ENCODE measurements at places on chromosomes 7 and 10.
A peak's percentile ranks its signal among the peaks of the same experiment; 100 is the strongest.

DNA sequence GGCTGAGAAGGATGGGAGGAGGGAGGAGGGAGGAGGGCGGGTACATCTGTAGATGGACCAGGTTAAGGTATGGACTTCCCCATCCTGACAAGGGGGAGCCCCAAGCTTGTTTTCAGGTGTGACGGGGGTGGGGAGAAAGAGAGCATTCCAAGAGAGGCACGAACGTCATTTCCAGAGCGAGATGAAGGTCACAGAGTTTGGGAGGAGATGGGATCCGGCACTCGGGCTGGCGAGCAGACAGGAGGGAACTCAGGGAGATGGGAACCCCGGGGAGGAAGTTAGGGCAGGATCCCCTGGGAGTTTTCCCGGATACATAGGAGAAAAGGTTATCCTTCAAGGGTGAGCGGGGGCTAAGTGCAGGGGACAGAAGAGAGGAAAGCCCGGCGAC lies 118.8 kb downstream of the CUX1 start:
- no peak for DNase-seq

DNA sequence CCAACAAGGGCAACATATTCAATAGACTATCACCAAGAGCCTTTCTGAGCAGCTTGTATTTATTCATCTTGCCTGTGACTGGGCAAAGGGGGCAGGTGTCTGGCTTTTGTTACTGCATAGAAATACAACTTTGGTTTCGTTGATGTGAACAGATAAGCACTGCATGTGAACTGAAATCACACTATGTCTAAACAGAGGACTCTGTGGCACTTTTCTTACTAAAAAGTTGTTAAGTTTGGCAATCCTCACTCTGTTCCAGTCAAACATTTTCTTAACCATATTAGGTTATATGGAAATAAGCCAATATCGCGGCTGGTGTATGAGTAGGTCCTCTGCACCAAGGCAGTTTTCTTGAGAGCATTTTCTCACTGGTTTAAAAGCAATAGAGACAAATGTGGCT lies 48.5 kb downstream of the CALD1 start:
- DNase-seq: peak; percentile 54

GRCh38 chr10:101956117-101956516 lies 99.9 kb downstream of the ARMH3 start:
- DNase-seq: no peak

DNA sequence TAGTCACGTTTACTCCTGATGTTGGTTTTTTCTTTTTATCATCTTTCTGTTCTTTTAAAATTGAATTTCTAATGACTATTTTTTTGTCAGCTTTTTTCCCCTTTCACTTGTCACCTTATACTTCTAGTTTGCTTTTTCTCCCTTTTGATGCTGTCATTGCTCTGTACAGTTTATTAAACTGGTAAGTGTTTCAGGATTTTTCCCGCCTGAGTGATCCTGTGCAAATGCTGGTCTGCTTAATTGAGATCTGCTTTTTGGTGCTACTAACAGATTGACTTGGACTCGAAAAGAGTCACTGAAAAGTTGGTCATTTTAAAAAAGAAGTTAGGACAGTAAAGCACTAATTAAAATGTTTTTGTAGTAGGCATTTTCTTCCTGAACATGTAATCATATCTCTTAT lies 95.2 kb downstream of the PHTF2 start:
- no peak for DNase-seq

DNA sequence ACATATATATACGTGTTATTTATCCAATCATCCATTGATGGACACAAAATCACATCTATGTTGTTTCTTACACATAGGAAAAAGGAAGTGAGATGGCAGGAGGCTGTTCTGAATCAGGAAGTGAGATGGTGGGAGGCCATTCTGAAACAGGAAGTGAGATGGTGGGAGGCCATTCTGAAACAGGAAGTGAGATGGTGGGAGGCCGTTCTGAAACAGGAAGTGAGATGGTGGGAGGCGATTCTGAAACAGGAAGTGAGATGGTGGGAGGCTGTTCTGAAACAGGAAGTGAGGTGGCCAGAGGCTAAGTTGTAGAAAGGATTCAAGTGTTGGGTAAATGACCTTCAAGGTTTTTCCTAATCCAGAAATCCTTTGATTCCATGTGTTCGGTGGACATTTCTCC lies 921.5 kb downstream of the TYW1 start:
- DNase-seq: peak; percentile 20

DNA sequence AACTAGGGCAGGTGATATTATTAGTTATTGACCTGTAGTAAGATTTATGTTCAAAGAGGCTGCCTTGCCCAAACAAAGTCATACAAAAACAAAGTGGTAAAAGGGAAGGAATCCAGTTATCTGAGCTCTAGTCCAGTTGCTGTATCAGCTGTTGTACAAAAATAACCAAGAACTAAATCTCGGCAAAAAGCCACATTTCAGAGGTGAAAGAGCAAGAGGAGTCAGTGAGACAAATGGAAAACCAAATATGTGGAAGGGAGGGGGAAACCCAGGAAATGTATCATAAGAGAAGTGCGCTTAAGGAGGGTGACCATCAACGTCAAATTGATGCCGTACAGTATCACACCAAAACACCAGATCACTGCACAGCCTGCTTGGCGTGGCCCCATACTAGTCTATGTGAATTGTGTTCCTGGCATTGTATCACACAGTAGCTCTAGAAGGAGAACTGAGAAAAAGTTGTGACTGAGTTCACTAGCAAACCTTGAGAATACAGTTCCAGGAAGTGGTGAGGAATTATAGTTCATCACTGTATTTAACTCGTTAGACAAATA lies 6.4 kb downstream of the AGBL3 start:
- peak; percentile 38 for DNase-seq

GRCh38 chr10:61897671-61898434 lies 3.6 kb upstream of the ARID5B start:
- peak; percentile 55 for DNase-seq

- no peak for DNase-seq
Measured at GRCh38 chr10:48801001-48801421, 116.3 kb downstream of the WDFY4 start.

- no peak for DNase-seq
Measured at GRCh38 chr10:102327002-102327401, 68.5 kb upstream of the NFKB2 start.

GRCh38 chr7:127290116-127290655 lies 37.4 kb upstream of the GRM8 start:
- no peak for DNase-seq

DNA sequence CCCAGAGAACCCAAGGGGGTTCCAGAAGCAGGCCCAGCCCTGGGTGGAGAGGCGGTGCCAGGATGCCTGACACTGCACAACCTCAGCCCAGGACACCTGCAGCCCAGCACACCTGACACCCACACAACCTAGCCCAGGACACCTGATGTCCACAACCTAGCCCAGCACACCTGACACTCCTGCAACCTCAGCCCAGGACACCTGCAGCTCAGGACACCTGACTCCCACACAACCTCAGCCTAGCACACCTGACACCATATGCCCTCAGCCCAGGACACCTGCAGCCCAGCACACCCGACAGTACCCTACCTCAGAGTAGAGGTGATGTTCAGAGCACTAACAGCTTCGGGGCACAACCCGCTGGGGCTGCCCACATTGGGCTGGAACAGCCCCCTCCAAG lies 87.3 kb downstream of the PAXIP1 start:
- DNase-seq: no peak

GRCh38 chr7:70565721-70566370 lies 566.1 kb upstream of the GALNT17 start:
- DNase-seq: no peak

GRCh38 chr7:142391191-142391992 lies 133.5 kb upstream of the PRSS58 start:
- DNase-seq: no peak

GRCh38 chr10:106347547-106347946 lies 817.0 kb downstream of the SORCS1 start:
- DNase-seq: no peak

- no peak for DNase-seq
Measured at GRCh38 chr7:85004402-85004801, 182.5 kb downstream of the SEMA3D start.

- no peak for DNase-seq
Measured at GRCh38 chr7:26295586-26295985, 3.9 kb downstream of the SNX10 start.

DNA sequence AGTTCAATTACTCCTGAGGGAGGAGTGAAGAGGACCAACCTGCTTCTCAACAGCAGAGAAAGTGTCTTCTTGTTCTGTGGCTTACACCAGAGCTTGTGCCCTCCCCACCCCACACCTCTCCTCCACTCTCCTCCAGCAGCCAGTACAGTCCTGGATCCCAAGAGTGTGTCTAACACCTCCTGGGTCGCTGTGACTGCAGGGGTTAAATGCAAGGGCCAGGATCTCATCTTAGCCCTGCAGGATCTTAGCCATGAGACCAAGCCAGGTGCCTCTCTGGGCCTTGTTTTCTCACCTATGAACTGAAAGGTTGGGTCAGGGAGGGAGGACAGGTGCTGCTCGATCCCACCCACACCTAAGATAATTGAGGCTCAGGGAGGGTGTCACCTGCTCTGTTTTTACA lies 34.5 kb upstream of the MSRB2 start:
- no peak for DNase-seq

DNA sequence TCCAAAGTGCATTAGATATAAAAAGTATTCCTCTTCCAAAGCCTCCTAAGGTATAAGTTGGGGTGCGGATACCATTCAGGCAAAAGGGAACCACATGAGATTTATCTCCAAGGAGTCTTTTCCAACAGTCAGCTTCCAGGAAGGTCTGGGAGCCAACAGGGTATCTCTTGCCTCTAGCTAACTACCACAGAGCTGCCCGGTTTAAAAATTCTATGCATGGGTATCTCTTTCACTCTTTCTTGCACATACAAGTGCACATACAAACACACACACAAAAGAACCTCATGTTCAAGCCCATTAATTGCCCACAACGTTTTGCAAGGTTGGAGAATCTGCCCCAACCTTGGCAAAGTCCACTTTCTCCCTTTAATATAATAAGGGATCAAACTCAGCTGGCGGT lies 80.7 kb downstream of the CDK6 start:
- DNase-seq: no peak

GRCh38 chr10:84424731-84425167 lies 96.4 kb downstream of the CCSER2 start:
- peak; percentile 91 for DNase-seq

GRCh38 chr7:151736403-151736909 lies 140.5 kb downstream of the PRKAG2 start:
- peak; percentile 88 for DNase-seq

- peak; percentile 25 for DNase-seq
Measured at GRCh38 chr7:106957766-106958165, 86.7 kb upstream of the PRKAR2B start.

GRCh38 chr7:76047305-76047810 lies 442 bp downstream of the STYXL1 start:
- peak; percentile 37 for DNase-seq

GRCh38 chr10:86664341-86665217 lies 3.7 kb upstream of the LDB3 start:
- no peak for DNase-seq

GRCh38 chr7:77791336-77791735 lies 6.9 kb downstream of the TMEM60 start:
- peak; percentile 9 for DNase-seq

DNA sequence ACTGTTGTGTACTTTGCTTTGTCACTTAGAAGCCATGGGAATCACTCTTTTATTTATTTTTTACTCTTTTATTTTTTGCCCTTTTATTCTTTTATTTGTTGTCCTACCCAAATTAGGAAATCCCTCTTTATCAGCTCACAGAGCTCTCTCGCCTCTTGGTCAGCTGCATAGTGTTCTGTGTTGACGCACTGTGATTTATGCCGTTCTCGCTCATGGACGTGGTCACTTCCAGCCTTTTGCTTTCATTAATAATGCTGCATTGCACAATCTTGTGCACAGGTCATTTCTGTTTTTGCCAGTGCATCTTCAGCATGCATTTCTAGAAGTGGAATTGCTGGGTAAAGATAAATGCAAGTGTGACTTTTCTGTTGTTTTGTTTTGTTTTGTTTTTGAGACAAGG lies 42.3 kb downstream of the FBH1 start:
- DNase-seq: no peak

DNA sequence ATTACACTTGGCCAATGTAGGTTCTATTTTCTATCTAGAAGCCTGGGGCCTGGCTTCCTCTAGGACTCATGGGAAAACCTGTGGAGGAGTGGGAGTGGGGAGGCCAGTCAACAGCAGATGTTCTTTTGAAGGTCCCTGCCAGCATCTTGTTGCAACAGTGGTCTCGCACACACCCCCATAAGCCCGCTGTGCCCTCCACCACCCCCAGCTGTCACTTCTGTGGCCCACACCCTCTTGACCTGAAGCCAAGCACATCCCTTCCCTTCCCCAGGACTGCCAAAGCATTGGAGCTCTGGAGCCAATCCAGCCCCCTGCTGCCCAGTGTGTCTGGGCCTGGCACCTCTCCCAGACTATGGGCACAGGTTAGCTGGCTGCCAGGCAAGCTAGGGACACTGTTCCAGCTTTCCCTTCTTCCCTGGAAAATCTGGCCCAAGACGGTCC lies 1.9 kb upstream of the STX1A start:
- DNase-seq: peak; percentile 56

DNA sequence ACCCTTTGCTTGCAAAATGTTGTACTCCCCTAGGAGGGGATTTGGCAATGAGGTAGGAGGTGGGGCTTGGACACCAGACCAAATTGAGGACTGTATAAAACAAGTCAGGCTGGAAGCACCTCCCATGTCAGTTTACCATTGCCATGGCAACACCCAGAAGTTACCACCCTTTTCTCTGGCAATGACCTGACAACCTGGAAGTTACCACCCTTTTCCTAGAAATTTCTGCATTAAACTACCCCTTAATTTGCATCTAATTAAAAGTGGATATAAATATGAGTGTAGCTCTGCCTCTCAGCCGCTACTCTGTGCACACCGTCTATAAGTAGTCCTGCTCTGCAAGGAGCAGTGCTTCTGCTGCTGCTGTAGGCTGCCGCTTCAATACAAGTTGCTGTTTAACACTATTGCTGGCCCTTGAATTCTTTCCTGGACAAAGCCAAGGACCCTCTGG lies 7.8 kb upstream of the BLNK start:
- DNase-seq: no peak

GRCh38 chr7:153852261-153852660 lies 199.9 kb upstream of the DPP6 start:
- no peak for DNase-seq

DNA sequence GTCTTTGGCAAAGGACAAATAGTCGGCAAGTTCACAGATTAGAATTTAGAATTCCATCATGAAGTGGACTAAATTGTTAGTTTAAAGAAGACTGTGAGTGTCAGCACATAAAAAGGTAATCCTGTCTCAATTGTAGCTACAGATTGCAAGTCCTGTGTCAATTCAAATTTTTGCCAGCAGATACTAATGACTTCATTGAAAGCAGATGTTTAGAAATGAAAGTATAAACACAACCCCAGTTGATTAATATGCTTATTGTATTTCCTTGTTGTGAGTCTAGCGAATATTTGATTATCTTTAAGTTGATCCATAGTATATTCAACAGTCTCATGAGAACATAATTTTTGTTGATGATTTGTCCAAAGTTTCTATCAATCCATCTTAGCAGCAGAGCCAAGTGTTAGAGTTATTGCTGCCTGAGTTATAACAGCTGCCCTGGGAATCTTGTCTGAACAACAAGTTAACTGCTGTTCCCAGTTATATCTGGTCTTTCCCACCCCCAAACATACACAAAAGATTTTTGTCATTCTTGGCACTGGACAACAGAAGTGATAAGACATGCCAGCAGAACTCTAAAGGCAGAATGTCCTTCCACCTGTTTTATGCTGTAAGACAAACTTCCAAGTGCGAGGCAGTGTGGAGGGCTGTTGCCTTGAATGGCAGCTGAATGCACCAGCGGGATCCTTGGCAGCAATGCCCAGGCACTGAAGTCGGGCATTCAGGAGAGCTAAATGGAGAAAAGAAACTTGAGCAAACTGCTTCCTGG lies 21.3 kb upstream of the HERPUD2 start:
- peak; percentile 57 for DNase-seq
